SK-N-DZ (cell line): ENCODE measurements at places on chromosomes 2 and 18.

DNA sequence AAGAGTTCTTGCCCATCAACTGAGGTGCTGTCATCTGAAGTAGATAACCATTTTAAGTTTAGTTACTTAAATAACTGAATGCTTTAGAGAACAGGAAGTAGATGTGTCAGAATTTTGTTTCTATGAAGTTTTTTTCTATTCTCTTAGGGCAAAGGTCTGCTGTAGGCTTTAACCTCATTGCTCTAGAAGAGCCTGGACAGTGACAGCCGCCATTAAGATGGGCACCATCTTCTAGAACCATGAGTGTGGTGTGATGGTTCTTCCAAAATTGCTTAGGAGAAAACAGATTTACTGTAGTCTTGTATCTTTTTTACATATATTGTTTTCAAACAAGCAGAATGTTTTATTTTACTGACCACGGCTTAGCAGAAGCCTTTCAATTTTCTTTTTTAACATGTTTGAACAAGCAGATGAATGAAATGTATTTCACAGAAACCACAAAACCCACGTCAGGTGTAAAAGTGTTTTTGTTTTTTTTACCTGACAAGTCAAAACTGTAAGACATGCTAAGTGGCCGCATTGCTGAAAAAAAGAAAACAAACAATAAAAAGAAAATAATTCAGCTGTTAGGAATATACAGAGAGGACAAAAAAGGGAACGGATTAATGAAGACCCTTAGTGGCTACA lies 77.9 kb downstream of the PRELID3A start:
- DNase-seq = no peak

DNA sequence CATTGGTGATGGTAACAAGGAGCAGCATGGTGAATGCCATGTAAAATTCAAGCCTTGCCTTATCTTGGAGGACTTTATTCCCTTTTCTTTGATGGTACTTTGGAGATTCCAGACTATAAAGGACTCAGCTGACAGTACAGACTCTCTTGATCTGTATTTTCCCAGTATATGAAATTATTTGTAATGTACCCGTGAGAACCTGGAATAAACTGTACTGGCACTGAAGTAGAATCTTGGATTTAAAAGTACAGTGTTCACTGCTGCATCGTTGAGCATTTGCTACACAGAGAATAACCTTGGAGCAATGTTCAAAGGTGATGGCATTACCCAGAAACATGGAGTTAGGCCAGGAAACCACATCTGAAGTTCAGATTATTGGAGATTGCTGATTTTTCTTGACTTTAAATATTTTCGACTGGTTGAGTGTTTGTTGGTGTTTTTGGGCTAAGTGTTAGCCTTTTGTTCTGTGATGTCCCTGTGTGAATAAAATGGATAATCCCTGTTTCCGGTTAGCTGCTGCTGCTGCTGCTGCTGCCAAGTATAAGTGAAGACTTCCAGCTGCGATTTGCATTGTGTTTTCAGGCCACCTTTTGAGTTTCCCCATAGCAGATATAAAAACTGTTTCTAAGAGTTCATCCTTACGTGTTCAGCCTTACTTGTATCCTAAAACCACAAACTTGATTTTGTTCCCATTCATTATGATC lies 122.0 kb downstream of the SPTBN1 start:
- DNase-seq = no peak

GRCh38 chr2:216830346-216830745 lies 29.5 kb downstream of the TNP1 start:
- DNase-seq = no peak

GRCh38 chr18:48790226-48790863 lies 160.4 kb downstream of the SMAD7 start:
- no peak for DNase-seq

GRCh38 chr18:23406271-23406787 lies 46.8 kb upstream of the RIOK3 start:
- DNase-seq = no peak

GRCh38 chr2:120066800-120067547 lies 54.1 kb downstream of the EPB41L5 start:
- DNase-seq = peak; percentile 10

DNA sequence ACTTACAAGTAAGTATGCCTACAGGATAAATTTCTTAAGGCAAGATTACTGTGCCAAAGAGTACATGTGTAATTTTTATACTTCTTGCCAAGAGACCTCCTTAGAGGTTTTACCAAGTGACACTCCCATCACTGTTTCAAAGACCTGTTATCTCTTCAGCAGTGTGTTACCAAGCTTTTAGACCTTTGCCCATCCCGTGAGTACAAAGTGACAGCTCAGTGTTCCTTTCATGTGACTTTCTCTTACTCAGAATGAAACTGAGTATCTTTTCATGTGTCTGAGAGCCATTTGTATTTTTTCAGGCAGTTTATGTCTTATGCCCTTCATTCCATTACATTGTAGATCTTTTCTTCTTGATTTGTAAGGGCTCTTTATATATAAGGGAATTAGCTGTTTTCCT lies 287.5 kb upstream of the SALL3 start:
- no peak for DNase-seq

GRCh38 chr2:221673248-221673647 lies 101.1 kb upstream of the EPHA4 start:
- DNase-seq = no peak

- no peak for DNase-seq
Observed at GRCh38 chr18:56565046-56565445, 73.3 kb downstream of the TXNL1 start.

DNA sequence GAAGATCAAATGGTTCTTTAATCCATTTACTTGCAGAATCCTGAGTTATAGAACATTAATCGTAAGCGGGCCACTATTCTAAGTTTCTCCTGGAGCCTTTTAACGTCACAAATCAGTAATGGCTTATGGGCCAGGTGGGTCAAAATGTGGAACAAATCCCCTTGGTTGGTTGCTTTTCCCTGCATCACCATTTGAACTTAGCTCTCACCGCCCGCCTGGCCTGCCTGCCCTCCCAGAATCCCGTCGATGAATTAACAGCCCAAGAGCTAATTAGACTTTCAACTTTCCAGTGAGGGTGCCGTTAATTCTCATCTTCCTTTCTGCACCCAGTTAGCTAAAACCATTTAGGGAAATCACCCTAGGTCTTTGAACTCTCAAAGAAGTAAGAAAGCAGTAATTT lies 205.5 kb downstream of the RNF152 start:
- DNase-seq = no peak

GRCh38 chr2:64525317-64525613 lies 1.1 kb downstream of the AFTPH start:
- no peak for DNase-seq

- DNase-seq = no peak
Observed at GRCh38 chr2:171551836-171552235, 29.6 kb downstream of the CYBRD1 start.

DNA sequence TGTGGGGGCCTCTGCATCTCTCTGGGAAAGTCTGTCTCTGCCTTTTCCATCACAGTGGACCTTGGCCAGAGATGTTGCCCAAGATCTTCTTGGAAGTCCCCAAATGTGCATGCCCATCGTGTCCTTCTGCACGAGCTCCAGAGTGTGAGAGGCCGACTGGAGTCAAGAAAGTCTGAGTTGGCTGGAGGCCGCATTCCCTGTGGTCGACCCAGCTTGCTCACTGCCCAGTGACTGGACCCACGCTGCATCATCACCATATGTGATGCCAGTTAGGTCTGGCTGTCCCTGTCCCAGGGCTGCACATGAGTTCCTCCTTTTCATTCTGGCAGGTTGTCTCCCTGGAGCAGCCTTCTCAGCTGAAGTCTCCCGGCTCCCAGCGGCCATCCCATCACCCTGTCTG lies 93.8 kb downstream of the ARL4C start:
- DNase-seq = no peak

DNA sequence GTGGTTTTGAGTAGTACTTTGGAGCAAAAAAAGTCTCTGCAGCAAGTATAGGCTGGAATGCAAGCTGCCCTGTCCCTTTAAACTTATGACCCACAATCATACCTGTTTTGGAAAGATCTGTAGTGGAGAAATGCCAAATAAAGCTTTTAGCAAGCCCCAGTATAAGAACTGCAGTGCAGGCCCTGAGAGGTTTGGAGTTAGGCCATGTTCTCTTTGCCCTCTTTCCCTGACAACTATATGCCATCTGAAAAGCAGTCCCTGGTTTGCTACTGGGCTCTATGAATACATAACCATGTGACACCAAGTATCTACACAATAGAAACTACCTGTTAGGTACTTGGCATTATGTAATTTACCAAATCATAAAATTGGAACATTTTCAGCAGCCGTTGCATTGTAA lies 267.4 kb upstream of the HNMT start:
- no peak for DNase-seq

DNA sequence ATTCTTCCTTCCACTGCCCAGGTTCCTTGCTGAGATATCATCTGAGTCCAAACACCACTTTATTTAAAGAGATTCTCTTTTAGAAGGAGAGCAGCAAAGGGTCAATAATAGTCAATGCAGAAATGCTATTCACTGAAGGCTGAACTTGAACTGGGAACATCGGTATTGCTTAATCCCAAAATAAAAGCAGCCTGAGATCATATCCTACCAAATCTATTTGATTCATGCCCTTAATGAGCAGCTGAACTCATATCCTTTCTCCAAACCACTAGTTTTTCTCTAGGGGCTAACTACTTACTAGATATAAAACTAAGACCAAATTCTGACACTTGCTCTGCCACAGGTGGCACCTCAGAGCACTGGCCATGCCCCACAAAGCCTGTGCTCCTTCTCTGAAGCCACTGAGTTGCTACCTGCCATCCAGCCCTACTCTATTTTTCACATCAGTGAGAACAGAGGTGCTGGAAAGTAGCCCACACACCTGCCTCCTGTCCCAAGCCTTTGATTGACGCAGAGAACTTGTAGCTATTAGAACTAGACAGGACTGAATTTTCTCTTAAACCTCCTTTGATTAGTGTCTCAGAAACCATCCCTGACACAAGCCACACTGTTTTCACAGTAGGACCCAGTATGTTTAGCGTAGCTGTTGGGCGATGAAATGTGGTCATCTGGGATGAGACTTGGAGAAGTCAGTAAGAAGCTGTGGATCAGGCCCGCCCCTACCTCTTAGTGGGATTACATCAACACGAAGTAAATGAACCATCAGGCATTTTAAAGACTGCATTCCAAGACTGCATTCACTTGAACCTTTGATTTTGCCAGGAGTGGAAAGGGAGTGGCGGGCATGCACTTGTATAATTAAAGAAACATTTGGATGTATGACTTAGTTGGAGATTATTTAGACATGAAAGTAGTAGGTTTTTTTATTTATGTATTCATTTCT lies 124.3 kb downstream of the RBMS1 start:
- DNase-seq = no peak

DNA sequence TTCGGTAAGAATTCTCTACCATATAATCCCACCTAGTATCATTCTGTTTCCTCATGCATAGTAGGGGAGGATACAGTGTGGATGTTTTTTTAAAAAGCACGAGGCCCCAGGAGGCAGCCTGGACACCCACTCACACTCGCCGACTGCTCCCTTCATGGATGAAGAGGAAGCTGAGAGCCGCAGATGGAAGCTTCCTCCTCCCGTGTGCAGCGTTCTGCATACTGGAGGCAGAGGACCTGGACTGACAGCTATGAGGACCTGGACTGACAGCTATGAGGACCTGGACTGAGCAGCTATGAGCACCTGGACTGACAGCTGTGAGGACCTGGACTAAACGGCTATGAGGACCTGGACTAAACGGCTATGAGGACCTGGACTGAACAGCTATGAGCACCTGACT lies 234.4 kb downstream of the NDUFA10 start:
- DNase-seq = no peak

DNA sequence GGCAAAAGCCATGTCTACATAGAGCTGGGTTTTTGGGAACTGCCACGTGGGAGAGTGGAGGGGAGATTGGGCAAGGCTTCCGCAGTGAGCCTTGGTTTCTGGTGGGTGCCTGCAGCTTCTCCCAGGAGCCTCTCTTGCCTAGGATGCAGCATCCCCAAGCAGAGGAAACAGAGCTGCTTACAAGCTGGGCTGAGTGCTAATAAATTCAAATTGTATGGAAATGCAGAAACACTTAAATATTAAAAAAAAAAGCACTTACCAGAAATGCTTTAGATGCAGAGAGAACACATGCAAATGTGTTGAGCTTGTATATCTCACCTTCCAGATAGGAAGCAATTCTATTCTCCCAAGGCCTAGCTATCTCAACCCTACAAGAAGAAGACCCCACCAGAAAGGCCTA lies 96.0 kb upstream of the ST3GAL5 start:
- DNase-seq = no peak

- DNase-seq = no peak
Observed at GRCh38 chr18:56066524-56067213, 478.7 kb upstream of the TCF4 start.

DNA sequence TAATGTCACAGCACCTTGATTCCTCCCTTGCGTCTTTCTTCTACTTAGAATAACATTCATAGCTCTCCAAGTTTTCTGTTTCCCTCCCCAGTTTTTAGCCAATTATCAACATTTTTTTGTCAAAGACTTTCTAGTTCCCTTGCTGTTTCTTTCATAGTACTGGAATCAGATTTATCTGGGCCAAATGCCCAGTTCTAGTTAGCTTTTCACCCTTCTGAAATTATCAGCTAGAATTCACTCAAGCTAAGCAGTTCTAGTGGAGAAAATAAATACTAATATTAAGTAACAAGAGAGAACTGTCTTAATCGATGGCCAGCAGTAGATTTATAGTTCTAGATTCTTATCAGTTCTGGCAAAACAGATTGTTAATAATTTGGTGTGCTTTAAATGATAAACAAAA lies 36.2 kb downstream of the EFEMP1 start:
- no peak for DNase-seq

GRCh38 chr2:106758901-106759497 lies 127.0 kb downstream of the ST6GAL2 start:
- DNase-seq = no peak

DNA sequence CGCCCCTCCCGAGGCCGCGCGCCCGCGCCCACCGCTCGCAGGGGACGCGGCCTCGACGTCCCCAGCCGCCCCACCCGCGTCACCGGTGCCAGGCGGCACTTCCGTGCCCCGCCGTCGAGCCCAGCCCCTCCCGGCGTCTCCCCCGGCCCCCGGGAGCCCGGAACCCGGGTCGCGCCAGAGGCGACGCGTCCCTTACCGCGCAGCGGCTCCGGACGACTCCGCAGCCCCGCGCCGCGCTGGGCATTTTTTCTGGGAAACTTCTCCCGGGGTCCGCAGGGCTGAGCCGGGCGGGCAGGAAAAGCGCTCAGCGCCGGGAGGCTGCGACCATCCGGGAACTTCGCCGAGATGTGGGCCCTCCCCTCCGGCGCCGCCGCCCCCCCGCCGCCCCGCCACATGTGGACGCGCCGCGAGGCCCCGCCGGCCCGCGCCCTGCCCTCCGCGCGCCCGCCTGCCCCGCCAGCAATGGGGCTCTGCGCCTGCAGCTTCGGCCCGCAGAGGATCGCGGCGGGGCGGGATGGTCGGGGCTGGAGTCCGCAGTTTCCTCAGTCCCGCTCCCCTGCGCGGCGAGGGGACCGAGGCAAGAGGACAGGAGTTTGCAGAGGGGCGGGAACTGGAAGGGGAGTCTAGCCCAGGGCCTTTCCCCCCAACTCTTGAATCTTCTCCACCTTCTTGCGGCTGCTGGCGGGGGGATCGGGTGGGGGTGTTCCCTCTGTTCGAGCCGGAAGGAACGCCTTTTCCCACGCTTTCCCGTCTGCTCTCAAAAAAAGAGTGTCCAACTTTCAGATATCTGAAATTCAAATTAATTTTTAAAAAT lies 81.5 kb downstream of the CHRNA1 start:
- peak; percentile 54 for DNase-seq

GRCh38 chr18:770583-770961 lies 41.5 kb downstream of the YES1 start:
- DNase-seq = no peak

GRCh38 chr2:160492401-160493226 lies 993 bp downstream of the RBMS1 start:
- DNase-seq = peak; percentile 81
